ENCODE measurements at places on chromosomes 16 and 17.

GRCh38 chr17:28407130-28407973, 1.3 kb upstream of the SLC46A1 start:
- DNase-seq = no peak

- DNase-seq = peak; percentile 84
Observed at GRCh38 chr17:50426814-50427787, 1.1 kb downstream of the ACSF2 start.

DNA sequence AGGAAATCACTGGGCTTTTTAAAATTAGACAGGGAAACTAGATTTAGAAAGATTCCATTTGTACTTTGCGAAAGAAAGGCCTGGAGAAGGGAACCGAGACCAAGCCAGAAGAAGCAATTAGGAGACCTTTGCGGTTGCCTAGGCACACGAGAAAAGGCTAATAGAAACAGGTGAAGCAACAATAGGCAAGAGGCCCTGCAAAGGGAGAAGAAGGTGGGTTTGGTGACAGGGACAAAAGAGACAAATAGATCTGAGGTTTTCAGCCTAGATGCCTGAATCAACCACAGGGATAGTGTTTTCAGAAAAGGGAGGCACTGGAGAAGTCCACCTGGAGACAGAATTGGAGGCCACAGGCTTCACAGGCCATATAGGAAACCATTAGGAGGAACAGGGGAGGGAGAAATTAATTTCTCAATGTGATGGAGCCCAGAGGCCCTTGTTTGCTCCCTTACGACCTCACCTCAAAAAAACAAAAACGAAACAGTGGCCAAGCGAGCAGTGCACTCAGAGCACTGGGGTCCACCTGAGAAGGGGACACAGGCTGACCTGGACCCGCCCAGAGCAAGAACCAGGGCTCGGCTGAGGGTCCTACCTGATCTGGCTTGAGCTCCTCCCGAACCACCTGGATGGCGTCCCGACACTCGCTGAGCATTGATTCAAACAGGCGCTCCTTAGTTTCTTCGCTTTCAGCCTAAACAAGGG, 22.3 kb downstream of the SRP68 start:
- DNase-seq = no peak

DNA sequence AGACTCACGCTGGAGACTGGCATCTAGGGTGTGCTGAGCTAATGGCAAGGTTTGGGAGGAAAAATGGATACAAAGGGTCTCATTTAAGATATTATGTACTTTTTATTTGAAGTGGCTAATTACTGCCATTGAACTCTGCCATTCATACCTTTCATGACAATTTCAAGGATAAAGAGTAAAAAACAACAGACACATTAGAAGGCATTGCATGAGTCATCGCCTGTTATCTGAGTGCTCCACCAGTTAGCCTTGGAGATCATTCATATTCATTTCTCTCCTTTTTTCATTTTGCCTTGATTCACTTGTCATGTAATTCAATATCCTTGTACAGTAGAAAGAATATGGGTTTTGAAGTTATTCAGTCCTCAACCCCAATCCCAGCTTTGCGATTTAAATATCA, 109.5 kb downstream of the CDH8 start:
- DNase-seq = no peak

DNA sequence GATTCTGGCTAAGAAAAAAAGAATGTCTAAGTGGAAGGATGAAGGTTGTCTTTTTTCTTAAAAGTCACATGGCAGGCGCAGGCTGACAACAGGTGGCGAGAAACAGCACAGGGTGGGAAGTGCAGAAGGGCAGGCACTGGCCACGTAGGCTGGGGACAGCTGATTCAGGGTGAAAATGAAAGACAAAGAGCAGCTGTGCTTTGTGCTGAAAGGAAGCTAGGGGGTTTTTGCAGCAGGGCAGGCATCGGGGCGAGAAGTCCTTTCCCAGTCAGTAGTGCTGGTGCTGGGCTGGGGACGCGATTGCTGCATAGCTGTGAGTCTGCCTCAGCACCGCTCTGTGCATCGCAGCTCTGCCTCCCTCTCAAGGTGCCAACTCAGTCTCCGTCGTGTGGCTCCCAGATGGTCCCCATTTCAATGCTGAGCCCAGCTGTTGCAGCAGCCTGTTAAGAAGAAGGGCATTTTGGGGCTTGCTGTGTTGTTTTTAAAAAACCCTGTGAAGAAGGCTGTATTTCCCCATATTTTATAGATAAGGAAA, 183.1 kb upstream of the CCL2 start:
- DNase-seq = no peak

DNA sequence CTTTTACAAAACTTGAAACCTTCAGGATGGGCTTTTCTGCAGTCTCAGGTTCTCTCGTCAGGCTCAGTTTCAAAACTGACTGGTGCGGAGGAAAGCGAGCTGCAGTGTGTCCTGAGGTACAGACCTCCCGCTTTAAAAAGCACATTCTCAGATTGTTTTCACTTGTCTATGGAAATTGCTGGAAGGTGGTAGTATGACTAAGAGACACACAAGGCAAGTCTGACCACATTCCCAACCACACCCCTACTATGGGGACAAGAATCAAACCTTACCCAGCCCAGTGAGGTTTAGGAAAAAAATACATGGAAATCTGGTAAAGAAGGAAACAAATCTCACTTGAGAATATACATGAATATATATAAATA, 18.2 kb downstream of the SRP68 start:
- DNase-seq = no peak
